ENCODE measurements at places on chromosomes 7 and 10. TPM values are rescaled to one million over a fixed set of nuclear protein-coding genes. Genes with fewer than 3 reads are reported as not detected.
A peak's percentile ranks its signal among the peaks of the same experiment; 100 is the strongest.

DNA sequence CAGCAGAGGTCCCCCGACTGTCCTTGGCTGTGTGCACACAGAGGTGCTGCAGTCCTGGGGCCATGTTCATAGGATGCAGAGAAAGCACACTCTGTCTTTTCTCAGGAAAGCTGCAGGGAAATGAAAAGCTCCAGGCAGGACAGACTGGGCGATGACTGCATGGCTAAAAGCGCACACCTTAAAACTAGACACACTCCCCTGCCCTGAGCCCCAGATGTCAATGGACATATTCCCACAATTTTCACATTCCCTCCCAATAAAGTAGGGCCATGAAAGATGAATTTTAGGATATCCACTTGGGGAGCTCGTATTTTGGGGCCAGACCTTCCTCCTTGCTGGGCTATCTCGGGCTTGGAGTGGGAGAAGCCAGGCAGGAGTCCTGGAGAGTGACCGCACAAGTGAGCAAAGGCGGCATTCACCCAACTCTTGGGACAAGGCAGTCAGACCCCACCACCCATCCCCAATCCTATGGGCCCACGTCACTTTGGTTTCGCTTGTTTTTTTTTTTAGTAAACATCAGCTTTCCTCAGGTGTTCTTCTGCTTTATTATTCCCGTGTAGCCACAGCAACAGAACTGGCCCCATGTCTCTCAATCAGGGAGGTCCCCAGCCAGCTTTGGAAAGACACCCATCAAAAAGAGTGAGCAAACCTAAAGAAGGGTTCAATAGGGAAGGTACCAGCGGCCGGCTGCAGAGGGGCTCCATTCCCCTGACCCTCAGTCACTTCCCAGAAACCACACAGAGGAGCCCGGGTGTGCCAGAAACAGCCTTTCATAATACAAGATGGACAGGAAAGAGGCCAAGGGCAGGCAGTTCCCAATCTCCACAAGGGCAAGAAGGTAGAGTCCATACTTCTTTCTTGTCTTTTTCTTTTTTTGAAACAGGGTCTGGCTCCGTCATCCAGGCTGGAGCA lies 12.7 kb downstream of the GPRIN2 start:
- peaks cover 17% of the 10 kb centered on the region for H3K27me3 ChIP-seq
- no peaks in the 10 kb centered on the region for H3K4me1 ChIP-seq
- H3K4me3 ChIP-seq = no peak overlapping the region
- DNase-seq = peak; percentile 13

DNA sequence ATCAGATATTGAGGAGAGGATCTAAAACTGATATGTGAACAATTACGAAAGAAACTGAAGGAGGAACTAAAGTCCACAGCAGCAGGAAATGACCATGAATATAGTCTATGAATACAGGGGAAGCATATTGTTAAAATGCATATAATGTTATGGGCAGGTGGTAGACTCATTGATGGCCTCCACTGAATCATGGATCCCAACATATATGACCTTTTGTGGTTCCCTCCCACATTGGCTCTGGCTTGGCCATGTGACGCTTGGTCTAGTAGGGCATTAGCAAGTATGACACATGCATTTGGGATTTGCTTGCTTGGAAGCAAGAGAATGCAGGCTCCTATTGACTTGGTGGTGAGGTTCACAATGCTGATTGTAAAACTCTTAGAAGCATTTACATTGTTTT lies 55.2 kb upstream of the RAB18 start:
- no peak overlapping the region for H3K4me3 ChIP-seq
- DNase-seq = no peak
- H3K36me3 ChIP-seq = no peaks in the 10 kb centered on the region
- no peak overlapping the region for H3K27ac ChIP-seq
- H3K27me3 ChIP-seq = no peaks in the 10 kb centered on the region

The DPCD gene
- 10.1 TPM for total RNA-seq

The A1CF gene
- total RNA-seq = not detected

GRCh38 chr10:3096149-3096548 lies 28.8 kb downstream of the PFKP start:
- H3K4me3 ChIP-seq = no peak overlapping the region
- peaks cover 6% of the 10 kb centered on the region for H3K36me3 ChIP-seq
- peaks cover 1% of the 10 kb centered on the region for H3K27me3 ChIP-seq
- H3K27ac ChIP-seq = no peak overlapping the region
- no peak for DNase-seq
- H3K4me1 ChIP-seq = peaks cover 2% of the 10 kb centered on the region

The PNLIPRP2 gene
- total RNA-seq = not detected

DNA sequence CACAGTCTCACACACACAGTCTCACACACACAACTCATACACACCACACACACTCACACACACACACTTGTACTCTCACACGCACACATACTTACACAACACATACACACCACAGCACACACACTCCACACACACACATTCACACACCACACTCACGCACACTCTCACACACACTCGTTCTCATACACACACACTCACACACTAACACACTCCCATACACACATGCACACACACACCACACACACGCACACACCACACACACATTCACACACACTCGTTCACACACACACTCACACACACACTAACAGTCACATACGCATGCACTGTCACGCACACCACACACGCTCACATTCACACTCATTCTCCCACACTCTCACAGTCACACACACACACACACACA lies 109.8 kb downstream of the PRLHR start:
- H3K27me3 ChIP-seq = peaks cover 3% of the 10 kb centered on the region
- peak overlapping the region; percentile 23 for H3K27ac ChIP-seq
- no peak for DNase-seq

The VIPR2 gene
- not detected for total RNA-seq

DNA sequence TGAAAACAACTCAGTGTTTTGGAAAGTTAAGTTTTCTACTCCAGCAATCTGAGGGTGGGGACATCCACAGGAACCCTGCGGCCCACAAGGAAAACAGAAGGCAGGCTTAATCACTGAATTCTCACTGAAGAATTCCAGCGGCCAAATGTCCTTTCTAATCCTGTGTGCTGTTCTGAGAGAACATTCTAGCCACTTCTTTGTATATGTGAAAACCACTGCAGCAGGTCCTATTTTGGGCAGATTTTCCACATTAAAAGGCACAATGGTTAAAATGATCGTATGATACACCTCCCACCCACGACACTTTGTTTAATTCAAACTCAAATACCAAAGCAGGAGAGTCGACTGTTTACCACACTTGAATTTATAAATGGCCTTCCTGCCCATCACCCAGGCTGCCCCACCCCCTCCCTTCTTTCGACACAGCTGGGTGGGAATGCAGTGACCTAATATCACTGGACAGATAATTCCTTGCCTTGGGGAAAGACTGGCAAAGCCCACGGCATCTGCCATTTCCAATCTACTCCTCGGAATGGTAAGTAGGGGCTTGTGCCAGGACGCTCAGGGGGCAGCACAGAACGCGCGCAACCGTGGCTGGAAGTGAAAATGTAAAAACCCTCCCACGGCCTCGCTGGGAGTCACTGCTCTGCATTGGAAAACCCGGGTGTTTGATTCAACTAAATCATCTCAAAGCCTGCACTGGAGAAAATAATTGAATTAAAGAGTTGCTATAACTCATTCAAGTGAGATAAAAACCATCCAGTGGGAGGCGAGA lies 67.0 kb downstream of the CTBP2 start:
- H3K27ac ChIP-seq = peak overlapping the region; percentile 86
- no peak for DNase-seq
- peak overlapping the region; percentile 42 for H3K4me3 ChIP-seq
- H3K36me3 ChIP-seq = no peaks in the 10 kb centered on the region
- H3K4me1 ChIP-seq = peaks cover 57% of the 10 kb centered on the region
- peaks cover 12% of the 10 kb centered on the region for H3K27me3 ChIP-seq

GRCh38 chr10:78728176-78728575 lies 340.6 kb upstream of the ZMIZ1 start:
- no peak for DNase-seq
- peaks cover 2% of the 10 kb centered on the region for H3K27me3 ChIP-seq
- H3K4me3 ChIP-seq = no peak overlapping the region
- no peaks in the 10 kb centered on the region for H3K36me3 ChIP-seq

- peaks cover 4% of the 10 kb centered on the region for H3K27me3 ChIP-seq
- H3K36me3 ChIP-seq = peaks cover 27% of the 10 kb centered on the region
- DNase-seq = no peak
- no peak overlapping the region for H3K4me3 ChIP-seq
- no peaks in the 10 kb centered on the region for H3K4me1 ChIP-seq
Measured at GRCh38 chr7:691361-692045, 35.0 kb upstream of the DNAAF5 start.

DNA sequence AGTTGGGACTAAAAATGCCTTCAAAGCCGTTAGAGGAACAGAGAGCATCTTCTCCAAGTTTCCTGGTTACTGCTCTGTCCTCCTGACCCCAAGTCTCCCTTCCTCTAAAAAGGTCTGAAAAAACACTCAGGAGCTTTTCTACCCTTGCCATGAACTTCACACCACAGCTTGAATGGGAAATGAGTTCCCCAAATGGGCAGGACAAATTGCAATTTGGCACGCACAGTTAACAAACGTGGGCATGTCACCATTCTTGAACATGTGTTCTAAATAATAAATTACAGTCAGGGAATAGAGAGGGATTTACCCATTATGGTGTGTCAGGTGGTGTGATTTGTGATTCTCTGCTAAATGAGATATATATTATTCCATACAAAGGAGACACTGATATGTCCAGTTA lies 91.2 kb upstream of the WNT16 start:
- no peaks in the 10 kb centered on the region for H3K36me3 ChIP-seq
- H3K4me1 ChIP-seq = no peaks in the 10 kb centered on the region
- no peaks in the 10 kb centered on the region for H3K27me3 ChIP-seq
- H3K27ac ChIP-seq = no peak overlapping the region

GRCh38 chr7:134593530-134594392 lies 44.9 kb downstream of the AKR1B15 start:
- H3K27ac ChIP-seq = no peak overlapping the region
- H3K4me3 ChIP-seq = no peak overlapping the region
- no peak for DNase-seq

Data from glutamatergic neuron (in vitro differentiated cells).